ENCODE measurements at places on chromosomes 3 and 15.

- DNase-seq = no peak
Measured at GRCh38 chr15:63422891-63423590, 41.4 kb upstream of the CA12 start.

- DNase-seq = no peak
Measured at GRCh38 chr3:37670961-37671483, 190.7 kb upstream of the CTDSPL start.

DNA sequence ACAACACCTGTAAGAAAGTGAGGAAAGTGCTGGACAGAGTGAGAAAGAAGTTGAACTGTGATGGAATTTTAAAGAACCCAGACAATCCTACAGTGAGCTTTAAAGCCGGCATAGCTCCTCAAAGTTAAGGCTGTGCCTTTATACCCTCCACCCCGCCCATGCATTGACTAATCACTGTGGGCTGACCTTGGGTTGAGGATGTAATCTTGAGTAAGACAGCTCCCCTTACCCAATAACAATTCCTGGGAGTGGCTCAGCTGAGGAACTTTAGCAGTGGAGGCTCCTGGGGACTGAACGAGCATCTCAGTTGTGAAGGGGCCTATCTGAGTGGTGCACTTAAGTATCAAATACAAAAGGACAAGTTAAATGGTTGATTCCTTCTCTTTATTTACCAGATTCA lies 35.7 kb upstream of the ZNF770 start:
- no peak for DNase-seq

GRCh38 chr3:42183991-42184632 lies 81.9 kb downstream of the CCK start:
- DNase-seq = no peak

GRCh38 chr3:52787246-52787645 lies 7.3 kb upstream of the ITIH3 start:
- no peak for DNase-seq

- DNase-seq = no peak
Measured at GRCh38 chr15:92393980-92394308, 263 bp downstream of the ST8SIA2 start.

Measured in left colon (tissue), 2 donors.